Eye (tissue), 1 donor: ENCODE measurements at places on chromosomes 6 and 20.

GRCh38 chr20:22569353-22569752 lies 15.0 kb downstream of the FOXA2 start:
- peak; percentile 60 for DNase-seq

GRCh38 chr20:44990425-44990824 lies 24.1 kb downstream of the STK4 start:
- no peak for DNase-seq

DNA sequence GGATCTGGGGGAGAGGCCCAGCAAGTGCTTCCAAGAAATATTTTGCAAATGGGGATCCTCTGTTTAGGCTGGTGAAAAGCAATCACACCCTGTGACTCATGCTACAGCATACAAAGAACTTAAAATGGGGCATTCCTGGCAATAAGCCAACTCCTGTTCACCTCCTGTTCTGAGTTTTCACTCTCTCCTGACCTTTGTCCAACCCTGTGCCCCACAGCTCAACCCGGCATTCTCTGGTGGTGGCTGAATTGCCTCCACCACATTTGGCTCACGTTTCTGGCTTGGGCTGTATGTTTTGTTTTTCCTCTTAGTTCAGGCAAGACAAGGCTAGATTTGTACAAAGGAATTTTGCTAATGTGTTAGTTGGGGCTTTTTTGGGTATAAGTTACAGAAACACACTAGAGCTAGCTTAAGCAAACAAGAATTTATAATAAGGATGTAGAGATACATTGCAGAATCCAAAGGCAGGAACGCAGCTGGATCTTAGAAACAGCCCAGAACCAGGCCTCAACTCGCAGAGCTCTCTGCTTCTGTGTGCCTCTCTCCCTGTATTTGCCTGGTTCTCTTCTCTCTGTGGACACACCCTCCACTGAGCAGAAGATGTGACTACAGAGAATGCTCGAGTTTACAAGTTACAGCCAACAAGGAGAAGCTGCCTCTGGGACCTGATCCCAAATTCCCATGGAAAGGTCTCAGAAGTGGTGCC lies 9.4 kb downstream of the ABCC10 start:
- DNase-seq = peak; percentile 82

- DNase-seq = no peak
These were observed 47.3 kb upstream of the FYN start for GRCh38 chr6:111920578-111920977.

- DNase-seq = no peak
These were observed 24.9 kb downstream of the RNF144B start for GRCh38 chr6:18412068-18412467.

- DNase-seq = no peak
These were observed 198.1 kb upstream of the NRSN1 start for GRCh38 chr6:23927935-23928334.

GRCh38 chr20:62804627-62805154 lies at the start of gene OGFR:
Gene OGFR, plus strand, starts transcription at chr20:62804835. Its CDS starts 25 bp downstream, at chr20:62804860.
- peak; percentile 80 for DNase-seq

- DNase-seq = no peak
These were observed 5.0 kb downstream of the FGD2 start for GRCh38 chr6:37010402-37010892.

DNA sequence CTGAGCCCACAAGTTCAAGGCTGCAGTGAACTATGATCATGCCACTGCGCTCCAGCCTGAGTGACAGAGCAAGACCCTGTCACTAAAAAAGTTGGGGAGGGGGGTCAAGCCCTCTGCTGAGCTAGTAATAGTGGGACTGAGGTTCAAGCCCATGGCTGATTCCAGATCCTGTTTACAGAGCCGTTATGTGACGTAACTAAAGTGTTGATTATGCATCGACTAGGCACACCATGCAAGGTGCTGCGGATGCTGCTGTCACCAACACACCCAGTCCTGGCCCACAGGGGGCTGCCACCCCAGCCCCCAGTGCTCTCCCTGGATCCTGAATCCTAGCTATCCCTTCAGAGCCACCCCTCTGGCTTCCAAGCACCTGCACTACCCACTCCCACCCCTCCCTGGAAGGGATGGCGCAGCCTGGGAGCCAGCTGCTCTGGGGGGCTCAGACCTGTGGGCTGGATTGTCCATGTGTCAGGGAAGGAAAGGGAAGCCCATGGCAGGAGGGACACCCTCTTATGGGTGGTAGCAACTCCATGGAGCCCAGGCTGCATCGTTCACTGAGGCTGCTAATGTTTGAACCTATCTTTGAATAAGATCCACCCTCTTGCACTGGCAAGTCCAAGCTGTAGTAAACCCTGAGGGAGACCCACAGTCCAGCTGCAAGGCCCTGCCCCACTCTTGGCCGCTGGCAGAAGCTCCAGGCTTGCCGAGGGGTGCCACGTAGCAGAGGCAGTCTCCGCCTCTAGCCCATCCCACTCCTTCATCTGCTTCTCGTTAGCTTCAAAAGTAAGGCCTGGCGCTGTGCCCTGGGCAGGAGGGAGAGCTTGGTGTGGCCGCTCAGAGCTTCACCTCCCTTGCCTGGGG lies 95.0 kb downstream of the SNX5 start:
- peak; percentile 92 for DNase-seq

DNA sequence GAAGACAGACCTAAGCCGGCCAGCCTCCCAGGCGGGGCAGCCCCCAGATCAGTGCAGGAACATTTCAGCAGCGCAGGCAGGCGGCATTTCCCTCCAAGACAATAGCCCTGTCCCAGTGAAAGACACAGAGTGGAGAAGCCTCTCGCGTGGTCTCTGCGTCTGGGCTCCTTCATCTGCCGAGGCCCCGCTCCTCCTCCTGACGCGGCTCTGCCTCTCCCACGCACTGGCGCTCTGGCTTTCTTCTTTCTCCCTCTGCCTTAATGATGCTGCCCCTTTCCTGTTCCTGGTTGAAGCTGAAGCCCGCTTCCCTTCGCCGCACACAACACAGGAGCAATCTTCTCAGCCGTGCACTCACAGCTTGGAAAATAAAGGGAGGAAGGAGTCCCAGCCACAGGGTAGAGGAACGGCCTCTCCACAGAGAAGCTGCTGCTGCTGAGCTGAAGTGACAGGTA lies 347.5 kb downstream of the CDH4 start:
- peak; percentile 55 for DNase-seq

- no peak for DNase-seq
These were observed 26.4 kb downstream of the CRISP1 start for GRCh38 chr6:49839957-49840356.

DNA sequence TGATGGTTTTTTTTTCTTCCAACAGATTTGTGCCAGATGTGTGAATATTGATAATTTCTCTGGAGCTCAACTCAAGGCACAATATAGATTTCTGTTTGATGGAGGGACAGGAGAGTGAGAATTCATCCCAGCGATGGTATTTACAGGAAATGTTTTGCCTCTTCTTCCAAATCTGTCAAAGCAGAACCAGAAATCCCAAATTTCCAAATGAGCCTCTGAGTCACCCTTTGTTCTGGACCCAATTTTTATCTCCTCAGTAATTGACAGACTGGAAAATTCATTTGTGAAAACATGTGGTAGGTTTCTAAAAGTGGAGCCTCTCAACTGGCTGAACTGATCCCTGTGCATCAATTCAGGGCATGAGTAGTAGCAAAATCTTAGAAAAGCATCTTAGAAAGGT lies 223.2 kb upstream of the TSHZ2 start:
- no peak for DNase-seq

DNA sequence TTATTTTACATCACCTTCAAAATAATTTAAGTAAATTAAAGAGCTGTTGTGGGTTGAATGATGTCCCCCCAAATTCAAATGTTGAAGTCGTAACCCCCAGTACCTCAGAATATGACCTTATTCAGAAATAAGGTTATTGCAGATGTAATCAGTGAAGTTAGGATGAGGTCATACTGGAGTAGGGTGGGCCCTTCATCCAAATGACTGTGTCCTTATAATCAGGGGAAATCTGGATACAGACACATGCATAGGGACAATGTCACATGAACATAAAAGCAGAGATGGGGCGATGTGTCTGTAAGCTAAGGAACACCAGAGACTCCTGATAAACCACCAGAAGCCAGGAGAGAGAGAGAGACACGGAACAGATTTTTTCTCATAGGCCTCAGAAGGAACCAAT lies 13.3 kb upstream of the IL20RA start:
- DNase-seq = no peak

GRCh38 chr6:168756009-168756634 lies 315.1 kb downstream of the SMOC2 start:
- DNase-seq = peak; percentile 36

- DNase-seq = no peak
These were observed 18.8 kb upstream of the RALGAPA2 start for GRCh38 chr20:20731000-20731944.

GRCh38 chr6:144047688-144048087 lies 39.6 kb upstream of the PLAGL1 start:
- no peak for DNase-seq

GRCh38 chr20:63061771-63062100 lies 55.0 kb upstream of the BHLHE23 start:
- DNase-seq = no peak

GRCh38 chr20:49889935-49890333 lies 25.4 kb downstream of the SPATA2 start:
- no peak for DNase-seq

GRCh38 chr6:82333781-82334180 lies 29.8 kb upstream of the TPBG start:
- no peak for DNase-seq

- no peak for DNase-seq
These were observed 73.8 kb downstream of the TOX2 start for GRCh38 chr20:43988451-43988850.

- no peak for DNase-seq
These were observed 13.7 kb upstream of the ZMYND8 start for GRCh38 chr20:47370214-47370613.

- peak; percentile 83 for DNase-seq
These were observed 91.0 kb downstream of the TCP11 start for GRCh38 chr6:35049900-35050756.

GRCh38 chr20:62953839-62954703 lies 1.6 kb downstream of the SLC17A9 start:
- DNase-seq = peak; percentile 84

- no peak for DNase-seq
These were observed 64.6 kb upstream of the SCP2D1 start for GRCh38 chr20:18748987-18749386.

DNA sequence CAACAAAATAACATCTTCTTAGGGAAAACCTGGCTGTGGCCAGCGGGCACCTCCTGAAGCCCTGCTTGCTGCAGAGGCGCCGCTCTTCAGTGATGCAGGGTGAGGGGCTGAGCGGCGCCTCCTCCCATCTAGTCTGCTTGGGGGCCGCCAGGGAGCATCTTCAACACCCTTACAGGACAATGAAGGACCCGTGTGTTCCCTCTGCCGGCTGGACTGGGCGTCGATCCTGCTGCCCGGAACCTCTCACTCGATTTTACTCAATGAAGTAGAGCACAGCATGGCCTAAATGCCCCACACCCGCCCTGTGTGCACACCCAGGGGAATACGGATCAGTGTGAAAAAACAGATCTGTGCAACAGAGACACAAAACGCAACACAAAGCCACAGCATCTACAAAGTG lies 28.5 kb upstream of the MPC1 start:
- DNase-seq = no peak

GRCh38 chr20:52922436-52922835 lies 49.7 kb upstream of the TSHZ2 start:
- DNase-seq = no peak

DNA sequence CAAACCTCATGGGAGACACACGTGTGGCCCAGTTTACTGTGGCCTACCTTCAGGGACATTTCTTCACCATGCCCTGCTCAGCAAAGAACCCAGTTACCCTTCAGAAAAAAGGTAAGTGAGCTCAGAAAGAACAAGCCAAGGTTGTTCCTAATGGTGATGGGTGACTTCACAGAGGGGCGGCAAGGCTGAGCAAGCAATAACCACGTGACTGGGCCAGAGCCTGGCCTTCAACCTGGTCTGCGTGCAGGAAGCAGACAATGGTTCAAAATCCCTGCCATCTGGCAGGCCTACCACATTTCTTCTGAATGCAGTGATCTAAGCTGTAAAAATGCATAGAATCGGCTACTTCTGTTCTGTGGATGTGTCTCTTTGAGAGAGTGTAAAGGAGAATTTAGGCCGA lies 115.5 kb upstream of the CST7 start:
- DNase-seq = no peak

DNA sequence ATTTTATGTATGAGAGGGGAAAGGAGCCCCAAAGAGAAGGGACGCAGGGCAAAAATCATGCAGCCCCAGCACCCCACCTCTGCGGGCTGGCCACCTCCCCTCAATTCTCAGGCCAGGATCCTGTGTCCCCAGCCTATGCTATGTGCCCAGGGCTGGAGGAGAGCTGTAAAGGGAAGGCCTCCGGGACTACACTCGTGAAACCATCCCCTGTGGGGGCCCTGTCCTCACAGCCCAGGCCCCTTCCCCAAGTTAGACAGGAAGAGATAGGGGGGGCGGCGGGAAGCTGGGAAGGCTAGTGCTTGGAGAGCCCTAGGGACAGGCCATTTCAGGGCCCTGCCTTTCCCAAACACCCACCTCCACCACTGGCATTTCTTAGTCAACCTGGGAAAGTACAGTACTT lies 1.4 kb upstream of the COL11A2 start:
- DNase-seq = no peak

- DNase-seq = peak; percentile 52
These were observed 131.6 kb upstream of the ESR1 start for GRCh38 chr6:151675746-151676459.

DNA sequence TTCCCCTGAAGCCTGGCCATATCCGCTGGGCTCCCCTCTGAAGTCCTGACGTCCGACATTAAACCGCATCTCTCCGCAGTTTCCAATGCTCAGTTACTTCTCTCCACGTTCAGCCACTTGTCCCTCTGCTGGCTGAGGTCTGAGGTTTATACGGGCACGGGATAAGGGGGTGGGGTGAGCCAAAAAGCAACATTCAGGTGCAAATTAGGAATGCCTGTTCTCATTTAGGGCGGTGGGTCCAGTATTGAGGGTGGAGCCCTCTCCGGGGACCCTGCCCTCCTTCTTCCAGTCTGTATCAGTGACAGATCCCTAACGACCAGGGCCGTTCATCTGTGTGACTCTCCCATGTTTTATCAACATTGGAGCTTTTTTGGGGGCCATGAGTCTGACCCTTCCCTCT lies 1454.4 kb downstream of the HACE1 start:
- no peak for DNase-seq

- DNase-seq = no peak
These were observed 149.7 kb downstream of the LAMA2 start for GRCh38 chr6:129032602-129033001.

DNA sequence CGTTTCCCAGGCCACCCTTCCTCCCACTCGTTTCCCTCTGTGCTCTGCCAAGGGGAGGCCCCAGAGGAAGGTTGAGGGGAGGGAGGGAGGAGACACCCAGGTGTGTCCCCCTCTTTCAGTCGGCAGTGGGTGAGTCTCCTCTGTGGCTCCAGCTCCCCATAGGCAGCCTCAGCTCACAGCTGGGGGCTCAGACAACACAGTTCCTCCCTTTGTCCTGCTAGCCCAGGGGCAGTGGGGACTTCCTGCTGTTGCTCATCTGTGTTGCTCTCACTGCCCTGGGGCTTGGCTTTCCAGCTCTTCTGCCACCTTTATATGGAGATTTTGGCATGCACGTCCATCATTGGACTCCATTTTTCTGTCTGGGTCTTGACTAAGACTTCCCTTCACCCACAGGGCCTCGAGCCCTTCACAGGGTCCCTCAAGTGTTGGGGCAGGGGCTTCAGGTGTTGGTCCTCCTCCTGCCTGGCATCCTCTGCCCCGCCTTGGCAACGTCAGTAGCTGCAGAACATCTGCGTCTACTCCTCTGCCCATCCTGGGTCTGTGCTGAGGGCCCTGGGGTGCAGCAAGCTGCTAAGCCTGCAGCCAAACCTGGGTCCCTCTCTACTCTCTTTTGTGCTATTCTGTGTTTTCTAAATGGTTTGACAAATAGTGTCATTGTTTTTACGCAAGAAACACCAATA lies 190.6 kb upstream of the PMEPA1 start:
- no peak for DNase-seq

- DNase-seq = peak; percentile 47
These were observed 6.7 kb downstream of the FOXA2 start for GRCh38 chr20:22577515-22578220.
